Ovary (tissue), 10 donors: ENCODE measurements at places on chromosomes 16 and 17.

- no peak for DNase-seq
Observed at GRCh38 chr16:87881324-87882200, 12.3 kb upstream of the SLC7A5 start.

GRCh38 chr17:55770196-55770870 is 19.5 kb downstream of the PCTP start:
- DNase-seq, result no peak

GRCh38 chr16:67341250-67341649 is 14.6 kb downstream of the LRRC36 start:
- no peak for DNase-seq

- no peak for DNase-seq
Observed at GRCh38 chr16:29028457-29029167, 43.8 kb downstream of the LAT start.

- no peak for DNase-seq
Observed at GRCh38 chr17:35099908-35100307, 19.8 kb downstream of the RAD51D start.

- DNase-seq, result no peak
Observed at GRCh38 chr17:27808628-27809027, 8.3 kb upstream of the NOS2 start.

- DNase-seq, result no peak
Observed at GRCh38 chr17:73430165-73430680, 118.4 kb upstream of the CDC42EP4 start.

DNA sequence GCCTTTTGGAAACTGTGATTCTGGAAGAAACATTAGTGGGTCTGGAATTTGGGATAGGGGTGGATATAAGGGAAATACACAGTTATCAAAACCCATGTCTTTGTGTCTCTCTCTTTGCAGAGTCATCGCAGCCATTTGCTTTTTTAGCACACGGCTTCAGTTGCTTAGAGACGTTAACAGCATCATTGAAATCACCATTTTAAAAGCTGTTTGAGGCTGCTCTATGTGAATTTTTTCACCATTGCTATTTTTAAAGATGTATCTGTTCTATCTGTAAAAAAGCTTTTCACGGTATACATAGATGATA is 47.3 kb downstream of the OMG start:
- no peak for DNase-seq

DNA sequence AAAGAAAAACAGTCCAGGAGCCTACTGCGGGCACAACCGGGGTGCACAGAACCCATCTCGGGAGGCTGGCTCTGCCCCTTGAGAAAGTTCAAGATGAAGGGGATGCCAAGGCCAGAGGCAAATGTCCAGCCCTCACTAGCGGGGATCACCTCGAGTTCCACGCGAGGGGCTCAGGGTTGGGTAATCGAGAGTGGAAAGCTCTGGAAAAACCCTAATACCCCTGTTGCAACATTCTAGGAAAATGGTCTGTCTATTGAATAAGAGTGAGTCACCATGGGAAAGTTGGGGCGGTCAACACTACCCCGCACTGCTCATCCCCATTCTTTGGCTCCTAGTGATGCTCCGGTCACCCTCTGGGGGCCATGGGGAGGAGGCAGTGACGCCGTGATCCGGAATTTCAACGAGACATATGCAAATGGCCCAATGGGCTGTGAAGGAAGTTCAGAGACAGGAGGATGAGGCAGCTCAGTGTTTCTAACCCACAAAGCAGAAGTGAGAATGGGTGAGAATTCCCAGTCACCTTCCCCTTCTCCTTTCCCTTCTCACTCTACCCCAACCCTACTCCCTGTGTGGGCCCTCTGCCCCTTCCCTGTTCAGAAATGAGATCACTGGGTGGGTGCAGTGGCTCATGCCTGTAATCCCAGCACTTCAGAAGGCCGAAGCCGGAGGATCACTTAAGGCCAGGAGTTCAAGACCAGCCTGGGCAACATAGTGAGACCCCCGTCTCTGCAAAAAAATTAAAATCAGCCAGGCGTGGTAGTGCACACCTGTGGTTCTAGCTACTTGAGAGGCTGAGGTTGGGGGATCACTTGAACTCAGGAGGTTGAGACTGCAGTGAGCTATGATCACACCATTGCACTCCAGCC is 22.4 kb downstream of the SOCS3 start:
- no peak for DNase-seq

GRCh38 chr17:76816590-76817135 is 51.5 kb upstream of the MGAT5B start:
- no peak for DNase-seq

DNA sequence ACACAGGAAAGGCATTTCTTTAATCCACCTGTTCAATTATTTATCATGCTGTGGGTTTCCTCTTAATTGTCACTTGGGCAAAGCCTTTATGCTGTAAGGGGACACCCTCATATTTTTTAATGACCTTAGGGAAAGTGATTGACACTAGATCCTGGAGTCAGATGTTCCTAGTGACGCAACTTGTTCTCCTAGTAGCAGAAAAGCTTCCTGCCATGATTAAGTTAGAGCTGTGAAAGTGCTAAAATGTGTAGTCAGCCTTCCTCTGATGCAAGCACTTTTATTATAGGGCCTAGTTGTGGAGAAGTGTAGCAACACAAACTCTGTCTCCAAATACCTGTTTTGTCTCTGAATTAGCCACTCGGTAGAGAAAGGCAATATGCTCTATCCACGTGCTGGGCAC is 12.3 kb downstream of the TMEM100 start:
- DNase-seq, result no peak

DNA sequence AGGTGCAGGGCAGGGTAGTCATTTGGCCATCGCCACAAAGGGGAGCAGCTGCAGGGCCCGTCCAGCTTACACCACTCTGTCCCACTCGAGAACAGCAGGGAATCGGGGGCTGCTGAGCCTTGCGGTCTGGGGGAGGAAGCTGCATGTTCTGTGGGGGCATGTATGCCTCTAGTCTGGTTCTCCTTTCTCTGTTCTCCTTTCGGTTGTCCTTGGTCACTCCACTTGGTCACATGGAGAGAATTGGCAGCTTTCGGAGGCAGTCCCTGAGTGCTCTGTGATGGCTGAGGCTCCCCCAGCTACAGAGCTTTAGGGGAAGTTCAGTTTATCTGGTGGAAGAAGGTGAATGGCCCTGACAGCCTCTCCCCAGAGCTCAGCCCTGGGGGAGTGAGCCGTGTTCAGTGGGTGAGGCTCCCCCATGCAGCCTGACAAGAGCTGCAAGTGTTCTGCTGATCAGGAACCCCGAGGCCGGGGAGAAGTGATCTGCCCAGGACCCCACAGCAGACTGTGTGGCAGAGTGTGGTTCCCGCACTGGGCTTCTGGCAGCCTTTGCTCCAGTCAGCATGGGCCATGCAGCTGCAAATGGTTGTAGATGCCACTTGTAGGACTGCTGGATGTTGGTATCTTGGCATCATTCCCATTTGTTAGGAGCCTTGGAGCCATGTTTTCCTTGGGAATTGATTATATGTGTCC is 22.3 kb upstream of the SMPD3 start:
- no peak for DNase-seq

DNA sequence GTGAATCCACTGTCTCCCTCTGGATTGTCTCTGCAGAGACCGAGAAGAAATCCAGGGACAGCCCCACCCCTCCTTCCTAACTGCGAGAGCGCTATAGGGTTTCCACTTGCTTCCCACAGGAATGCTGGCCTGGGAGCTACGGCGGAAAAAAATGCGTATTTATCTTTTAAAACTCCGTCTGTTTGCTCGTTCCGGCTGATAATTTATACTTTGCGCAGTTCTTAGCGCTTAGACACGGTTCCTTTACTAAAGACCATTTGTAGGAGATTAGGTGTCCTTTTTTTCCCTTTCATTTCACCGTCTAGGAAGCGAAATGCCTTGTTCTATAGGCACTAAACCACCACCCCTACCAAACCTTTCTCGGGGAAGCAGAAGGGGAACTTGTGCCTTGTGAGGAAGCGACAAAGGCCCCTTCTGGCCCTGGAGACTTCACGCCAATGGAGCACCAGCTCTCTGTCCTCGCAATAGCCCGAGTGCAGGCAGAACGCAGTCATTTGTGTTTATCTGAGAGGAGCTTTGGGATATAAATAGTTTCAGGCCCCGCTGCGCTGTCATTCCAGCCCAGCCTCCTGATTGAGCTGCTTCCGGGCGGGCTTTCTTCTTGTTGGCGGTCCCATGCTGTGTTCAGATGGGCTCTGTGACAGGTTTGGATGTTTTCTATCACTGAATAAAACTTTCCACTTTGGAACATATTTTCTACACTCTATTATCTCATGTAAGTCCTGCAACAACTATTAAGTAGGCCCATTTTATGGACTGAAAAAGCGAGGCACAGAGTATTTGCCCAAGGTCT is 791 bp upstream of the SUPT4H1 start:
- DNase-seq, result no peak

GRCh38 chr17:44376124-44376523 is 12.5 kb upstream of the FAM171A2 start:
- DNase-seq, result peak; percentile 65

GRCh38 chr17:31144428-31144827 is 49.7 kb downstream of the NF1 start:
- DNase-seq, result no peak

- no peak for DNase-seq
Observed at GRCh38 chr17:61349350-61349749, 50.3 kb upstream of the TBX2 start.

GRCh38 chr16:18931756-18932155 is 5.5 kb upstream of the SMG1 start:
- no peak for DNase-seq

DNA sequence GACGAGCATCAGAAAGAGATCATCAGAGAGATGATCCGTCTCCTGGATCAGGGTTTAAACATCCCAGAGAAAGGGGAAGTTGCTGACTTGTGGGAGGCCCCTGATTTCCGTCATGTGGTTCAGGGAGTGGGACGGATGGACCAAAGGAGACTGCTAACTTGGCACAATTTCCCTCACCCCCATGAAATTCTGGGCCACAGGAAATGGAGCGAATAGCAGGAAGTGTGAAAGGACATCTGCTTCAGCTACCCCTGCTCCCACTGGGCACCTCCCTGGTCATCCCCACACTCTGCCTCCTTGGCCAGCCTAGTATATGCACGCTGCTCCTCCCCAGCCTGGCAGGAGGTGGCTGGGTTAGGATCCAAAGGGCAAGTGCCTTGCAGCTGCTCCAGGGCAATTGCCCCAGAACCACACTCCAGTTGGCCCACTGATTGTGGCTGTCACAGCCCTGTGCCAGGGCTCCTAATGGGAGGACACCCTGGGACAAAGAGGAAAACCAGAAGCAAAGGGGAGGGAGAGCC is 1.3 kb downstream of the ARRB2 start:
- DNase-seq, result peak; percentile 40

GRCh38 chr17:61986898-61987297 is 59.1 kb upstream of the INTS2 start:
- DNase-seq, result no peak

- DNase-seq, result no peak
Observed at GRCh38 chr16:85173981-85174751, 61.9 kb upstream of the CIBAR2 start.

DNA sequence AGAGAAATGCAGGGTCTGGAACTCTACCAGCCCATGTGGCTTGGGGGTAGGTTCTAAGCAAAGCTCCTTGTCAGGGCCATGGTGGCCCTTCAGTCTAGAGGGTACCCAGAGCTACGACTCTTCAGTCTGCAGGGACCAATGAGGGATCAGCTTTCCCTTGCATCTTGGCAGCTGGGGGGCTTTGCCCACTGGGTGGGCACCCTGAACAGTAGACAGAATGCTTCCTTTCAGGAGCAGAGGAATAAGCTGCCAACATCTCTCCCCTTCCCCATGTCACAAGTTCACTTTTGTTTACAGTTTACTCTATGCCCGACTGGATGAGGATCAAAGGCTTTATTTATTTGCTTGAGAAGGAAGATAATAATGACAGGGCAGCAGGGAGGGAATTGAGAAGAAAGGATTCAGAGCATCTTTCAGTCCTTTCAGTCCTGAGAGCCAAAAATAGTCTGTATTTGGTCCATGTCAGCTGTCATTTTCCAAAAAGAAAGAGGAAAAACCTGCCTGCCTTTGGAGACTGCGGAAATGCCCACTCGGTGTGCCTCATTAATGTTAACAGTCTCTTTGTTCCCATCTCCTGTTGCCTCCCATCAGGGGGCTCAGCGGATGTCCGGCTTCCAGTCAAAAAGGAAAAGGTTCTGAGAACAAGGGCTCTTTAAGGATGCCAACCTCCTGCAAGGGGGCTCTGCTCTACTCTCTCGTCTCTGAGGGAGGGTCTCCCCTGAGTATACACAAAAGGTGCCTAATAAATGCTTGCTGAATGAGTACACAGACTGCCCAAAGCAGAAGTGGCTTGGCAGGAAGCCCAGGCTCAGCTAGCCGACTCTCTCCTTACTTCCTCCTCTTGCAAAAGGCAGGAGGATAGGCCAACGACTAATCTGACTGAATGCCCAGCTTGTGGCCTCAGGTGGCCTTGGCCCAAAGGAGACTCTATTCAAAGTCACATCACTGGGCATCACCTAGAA is 17.1 kb downstream of the TRAF4 start:
- no peak for DNase-seq

- DNase-seq, result peak; percentile 68
Observed at GRCh38 chr16:66904846-66905632, 13.6 kb downstream of the CDH16 start.

- peak; percentile 61 for DNase-seq
Observed at GRCh38 chr17:44911133-44912001, 3.9 kb downstream of the GFAP start.

DNA sequence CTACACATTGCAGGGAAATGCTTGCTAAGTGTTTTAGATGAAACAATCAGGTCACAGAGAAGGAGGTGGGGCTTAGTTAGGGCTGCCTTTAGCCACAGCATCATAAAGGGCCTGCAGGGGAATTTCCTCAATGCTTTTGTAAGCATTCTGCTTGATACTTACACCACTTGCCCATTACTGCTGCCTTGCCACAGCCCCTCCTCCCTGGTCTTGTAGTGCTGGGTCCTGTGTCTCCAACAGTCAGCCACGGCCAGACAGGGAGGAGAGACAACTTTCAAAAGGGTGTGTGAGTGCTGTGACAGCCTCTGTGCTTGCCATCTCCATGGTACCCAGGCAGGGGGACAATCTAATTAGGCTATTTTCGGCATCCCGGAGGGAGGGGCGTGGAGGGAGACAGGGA is 111.2 kb downstream of the SHISA9 start:
- no peak for DNase-seq

GRCh38 chr16:80680839-80681238 is 123.6 kb downstream of the CDYL2 start:
- DNase-seq, result no peak

DNA sequence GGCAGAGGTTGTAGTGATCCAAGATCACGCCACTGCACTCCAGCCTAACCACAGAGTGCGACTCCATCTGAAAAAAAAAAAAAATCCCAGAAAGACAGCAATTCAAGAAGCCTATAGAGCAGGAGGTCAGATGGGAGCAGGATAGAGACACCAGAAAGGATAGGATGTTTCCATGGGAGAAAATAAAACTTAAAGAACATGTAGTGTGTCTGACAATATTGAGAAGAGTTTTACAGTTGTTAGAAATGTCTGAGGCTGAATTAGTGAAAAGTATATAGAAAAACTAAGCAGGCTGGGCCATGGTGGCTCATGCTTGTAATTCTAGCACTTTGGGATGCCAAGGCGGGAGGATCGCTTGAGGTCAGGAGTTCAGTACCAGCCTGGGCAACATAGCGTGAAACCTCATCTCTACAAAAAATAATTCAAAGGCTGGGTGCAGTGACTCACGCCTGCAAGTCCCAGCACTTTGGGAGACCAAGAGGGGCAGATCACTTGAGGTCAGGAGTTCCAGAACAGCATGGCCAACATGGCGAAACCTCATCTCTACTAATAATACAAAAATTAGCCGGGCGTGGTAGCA is 15.3 kb upstream of the TRIM37 start:
- no peak for DNase-seq
